Glomerular endothelial cell (primary cell): ENCODE measurements at places on chromosomes 1 and 21. TPM values are rescaled to one million over a fixed set of nuclear protein-coding genes. Genes with fewer than 3 reads are reported as not detected.

DNA sequence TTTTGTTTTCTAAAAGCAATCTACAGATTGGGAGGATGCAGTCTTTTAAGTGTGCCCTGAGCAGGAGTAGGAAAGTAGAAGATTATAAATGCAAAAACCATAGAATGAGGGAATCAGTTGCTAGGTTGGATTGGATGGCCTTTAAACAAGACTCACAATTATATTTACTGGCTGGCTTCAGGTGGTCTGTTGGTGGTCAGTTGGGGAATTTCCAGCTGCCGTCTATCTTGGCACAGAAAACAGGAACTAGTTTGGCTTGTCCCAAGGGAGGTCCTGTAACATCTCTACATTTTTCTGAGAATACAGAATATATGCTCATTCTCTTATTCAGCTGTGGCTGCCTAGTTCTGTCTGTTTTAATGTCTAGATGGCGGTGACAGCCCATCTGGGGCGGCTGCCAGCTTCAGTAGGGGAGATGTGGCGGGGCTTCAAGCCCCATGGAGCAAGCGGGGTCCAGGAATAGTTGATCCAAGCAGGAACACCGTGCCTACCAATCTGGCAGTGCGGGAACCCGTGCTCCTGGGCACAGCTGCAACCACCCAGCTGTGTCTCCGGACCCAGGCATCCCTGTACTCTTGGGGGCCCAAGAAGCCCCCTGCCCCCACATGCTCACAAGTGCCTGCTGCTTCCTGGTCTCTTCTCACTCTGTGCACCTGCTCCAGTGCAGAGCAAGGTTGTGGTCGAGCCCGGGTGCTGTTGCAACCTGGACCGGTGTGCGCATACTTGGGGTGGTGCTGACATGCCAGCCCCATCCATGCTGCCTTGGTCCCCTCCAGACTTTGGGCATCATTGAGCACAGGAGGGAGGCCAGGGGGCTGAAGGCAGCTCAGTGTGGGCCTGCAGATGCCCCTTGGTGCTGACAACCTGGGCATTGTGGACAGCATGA is 1182.6 kb downstream of the AMY1C start:
- DNase-seq = no peak

DNA sequence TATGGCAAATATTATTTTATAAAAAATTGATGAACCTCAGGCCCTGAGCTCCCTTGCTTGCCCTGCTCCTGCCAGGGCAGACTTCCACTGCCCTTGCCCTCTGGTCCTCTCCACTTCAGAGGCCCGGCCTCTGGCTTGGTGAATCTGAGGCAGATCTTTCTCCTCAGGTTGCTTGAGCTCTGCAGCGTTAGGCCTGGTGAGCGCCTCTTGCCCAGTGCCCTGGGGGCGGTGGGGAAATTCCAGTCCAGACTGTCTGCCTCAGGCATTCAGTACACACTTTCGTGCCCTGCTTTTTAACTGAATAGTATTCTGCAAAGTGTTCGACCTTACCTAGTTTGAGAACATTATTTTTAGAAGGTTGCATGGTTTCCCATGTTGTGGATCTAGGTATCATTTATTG is 98.2 kb downstream of the PCBP3 start:
- DNase-seq = no peak

DNA sequence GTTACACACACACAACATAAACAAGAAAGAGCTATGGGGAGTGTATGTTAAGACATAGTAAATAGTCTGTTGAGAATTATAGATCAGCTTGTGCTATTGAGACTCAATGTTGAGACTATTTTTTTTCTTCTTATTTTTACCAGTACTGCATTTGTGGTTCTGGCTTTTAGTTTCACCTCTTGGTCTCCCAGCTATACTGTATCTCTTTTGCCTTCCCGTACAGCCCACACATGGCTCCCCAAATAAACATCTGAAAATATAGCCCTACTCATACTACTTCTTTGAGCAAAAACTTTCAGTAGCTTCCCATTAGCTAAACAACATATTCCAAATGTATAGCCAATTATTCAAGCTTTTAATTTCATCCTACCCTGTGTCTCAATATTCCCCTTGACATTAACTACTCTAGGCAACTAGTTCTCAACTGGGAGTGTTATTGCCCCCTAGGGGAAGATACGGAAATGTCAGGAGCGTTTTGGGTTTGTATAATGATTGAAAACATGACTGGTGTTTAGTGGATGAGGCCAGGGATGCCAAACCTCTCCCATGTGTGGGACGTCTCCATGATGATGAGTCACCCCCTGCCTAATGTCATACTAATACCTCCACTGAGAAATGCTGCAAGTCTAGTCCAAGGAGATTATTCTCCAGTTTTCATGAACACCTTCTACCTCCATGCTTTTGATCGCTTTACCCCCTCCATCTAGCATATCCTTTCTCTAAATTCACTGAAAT is 6.8 kb downstream of the RPE65 start:
- peak; percentile 22 for DNase-seq

- DNase-seq = no peak
These were observed 44.9 kb downstream of the MAP3K21 start for GRCh38 chr1:233372218-233373120.

GRCh38 chr1:20261095-20261494 is 29.6 kb upstream of the VWA5B1 start:
- no peak for DNase-seq

- DNase-seq = no peak
These were observed 120.3 kb downstream of the TM2D1 start for GRCh38 chr1:61604684-61605083.

DNA sequence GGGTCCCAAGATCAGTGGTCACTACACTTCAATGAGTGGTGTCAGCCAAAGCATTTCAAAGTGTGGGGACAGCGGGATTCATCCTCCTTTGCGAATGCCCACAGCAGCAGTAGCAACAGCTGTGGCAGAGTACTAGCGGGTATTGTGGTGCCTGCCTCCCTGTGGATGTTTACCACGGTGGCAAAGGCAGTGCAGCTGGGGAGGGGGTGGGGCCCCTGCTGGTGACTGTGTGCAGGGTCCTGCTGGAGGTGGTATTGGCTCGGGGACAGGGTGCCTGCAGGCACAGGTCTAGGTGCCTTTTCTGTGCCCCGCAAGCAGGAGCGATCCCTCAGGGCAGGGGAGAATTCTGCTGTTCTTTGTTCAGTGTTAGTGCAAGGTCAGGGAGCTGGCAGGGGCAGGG is 415.7 kb downstream of the USP25 start:
- DNase-seq = no peak

GRCh38 chr1:173476197-173476664 is 904 bp upstream of the PRDX6 start:
- DNase-seq = no peak

DNA sequence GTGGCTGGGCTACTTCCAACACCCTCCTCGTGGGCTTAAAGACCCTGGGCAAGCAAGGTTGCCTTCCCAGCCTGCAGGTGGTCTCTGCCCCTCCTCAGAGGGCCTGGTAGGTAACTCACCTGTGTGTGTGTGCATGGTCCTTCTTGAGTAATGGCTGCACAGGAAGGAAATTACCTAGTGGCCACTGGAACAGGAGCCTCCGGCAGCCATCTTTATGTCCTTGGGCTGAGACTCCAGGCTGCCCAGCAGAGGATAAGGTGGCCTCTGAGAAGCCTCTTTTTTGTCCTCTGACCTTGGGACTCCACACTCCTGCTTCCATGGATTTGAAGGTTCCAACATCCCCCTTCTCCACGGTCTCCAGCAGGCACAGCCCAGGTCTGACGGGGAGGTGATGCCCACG is 20.0 kb downstream of the DRAXIN start:
- DNase-seq = no peak

GRCh38 chr1:170377896-170378634 is 153.9 kb upstream of the GORAB start:
- no peak for DNase-seq

GRCh38 chr21:31624961-31625491 is 34.5 kb upstream of the SOD1 start:
- DNase-seq = no peak

DNA sequence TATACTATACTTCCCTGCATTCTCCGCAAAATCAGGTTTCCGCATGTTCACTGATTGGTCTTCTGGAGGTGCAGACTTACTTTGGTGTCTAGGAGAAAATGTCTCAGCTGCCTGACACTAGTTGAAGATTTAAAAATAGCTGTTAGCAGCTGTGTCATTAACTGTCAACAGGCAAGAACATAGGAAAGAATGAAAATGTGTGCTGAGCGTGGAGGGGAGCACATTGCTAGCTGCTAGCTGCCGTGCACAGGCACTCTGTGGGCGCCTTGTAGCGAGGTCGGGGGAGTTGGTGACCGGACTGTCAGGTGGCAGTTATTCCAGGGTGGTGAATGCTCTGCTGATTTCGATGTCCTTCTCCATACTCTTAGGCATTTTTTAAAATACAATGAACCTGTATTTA is 5.2 kb downstream of the FAAH start:
- no peak for DNase-seq

DNA sequence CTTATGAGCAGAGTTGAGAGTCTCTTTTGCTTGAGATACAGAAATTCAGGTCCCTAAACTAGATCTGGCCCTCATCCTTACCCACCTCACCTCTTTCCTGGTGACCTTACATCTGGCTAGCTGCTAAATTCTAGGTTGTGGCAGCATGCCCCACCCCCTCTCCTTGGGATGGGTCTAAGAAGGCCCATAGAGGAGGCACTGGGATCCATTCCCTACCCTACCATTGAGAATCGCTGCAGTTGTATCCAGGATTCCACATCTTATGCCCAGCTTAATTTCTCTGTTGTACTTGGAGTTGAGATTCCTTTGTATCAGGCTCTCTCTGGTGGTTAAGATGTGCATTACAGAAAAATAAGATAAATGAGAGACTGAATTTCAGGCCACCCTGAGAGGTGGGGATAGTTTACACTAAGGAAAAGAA is 9.5 kb upstream of the TMEM39B start:
- DNase-seq = no peak

GRCh38 chr1:39759436-39759726 is 11.8 kb downstream of the OXCT2 start:
- no peak for DNase-seq

DNA sequence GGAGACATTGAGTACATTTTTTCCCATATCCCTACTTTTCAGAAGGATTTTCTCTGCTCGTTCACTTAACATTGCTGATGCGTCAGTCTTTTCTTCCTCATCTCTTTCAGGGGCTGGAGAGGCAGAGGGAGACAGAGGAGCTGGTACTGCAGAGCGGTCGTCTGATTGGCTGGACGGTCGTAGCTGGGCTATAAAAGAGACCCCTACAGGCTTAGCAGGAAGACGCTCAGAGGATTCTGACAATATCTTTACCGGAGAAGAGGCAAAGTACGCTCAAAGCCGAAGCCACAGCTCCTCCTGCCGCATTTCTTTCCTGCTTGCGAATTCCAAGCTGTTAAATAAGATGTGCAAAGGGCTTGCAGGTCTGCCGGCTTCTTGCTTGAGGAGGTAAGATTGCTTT is at the start of gene RGS4:
TSS of gene RGS4 (plus strand) at position 220 of the 400 bp plus-strand sequence. CDS start at position 344, 124 bp downstream.
- DNase-seq = peak; percentile 84

GRCh38 chr1:20382711-20383110 is 92.0 kb downstream of the VWA5B1 start:
- no peak for DNase-seq

DNA sequence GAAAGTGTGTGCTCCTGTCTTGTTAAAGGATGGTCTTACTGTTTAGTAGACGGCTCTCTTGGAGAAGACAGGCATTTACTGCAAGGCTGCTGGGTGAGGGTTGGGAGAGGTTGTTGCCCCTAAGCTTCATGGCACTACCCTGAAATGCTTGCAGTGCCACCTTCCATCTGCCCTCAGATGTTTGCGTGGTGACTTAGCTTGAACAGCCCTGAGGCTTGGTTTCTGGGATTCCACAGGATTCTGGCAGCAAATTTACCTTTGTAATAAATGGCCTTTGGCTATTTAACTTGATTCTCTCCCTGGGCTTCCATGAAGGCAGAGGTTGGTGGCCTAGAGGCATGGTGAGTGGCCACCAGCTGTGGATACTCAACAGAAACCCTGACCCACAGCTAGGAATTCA is 11.6 kb downstream of the MTARC1 start:
- no peak for DNase-seq

DNA sequence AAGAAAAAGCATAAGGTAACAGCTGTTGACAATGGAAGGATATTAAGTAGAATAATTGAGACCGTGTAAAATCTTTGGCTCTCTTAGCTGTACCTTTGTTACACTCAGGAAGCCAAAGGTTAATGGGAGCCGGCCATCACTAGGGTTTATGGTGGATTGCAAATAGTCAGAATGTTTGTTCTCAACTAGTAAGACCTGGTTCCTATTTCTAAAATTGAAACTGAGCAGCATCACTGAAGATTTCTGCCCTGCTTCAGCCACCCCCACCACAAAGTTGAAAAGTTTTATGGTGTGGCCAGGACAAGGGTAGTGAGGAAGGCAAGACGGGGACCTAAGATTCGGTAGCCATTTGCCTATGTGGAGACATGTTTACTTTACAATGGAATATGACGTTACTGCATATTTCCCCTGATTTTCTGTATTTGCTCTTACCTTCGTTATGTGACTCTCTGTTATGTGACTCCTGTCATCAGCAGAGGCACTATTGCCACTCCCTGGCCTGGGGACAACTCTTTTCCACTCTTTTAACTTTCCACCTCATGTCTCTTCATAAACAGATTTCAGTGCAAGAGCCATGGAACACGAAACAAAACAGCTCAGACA is 41.4 kb upstream of the KIF1B start:
- DNase-seq = no peak

GRCh38 chr1:5648410-5649165 is 343.6 kb downstream of the NPHP4 start:
- no peak for DNase-seq

GRCh38 chr1:70142075-70142474 is 63.3 kb downstream of the LRRC40 start:
- DNase-seq = no peak

- DNase-seq = no peak
These were observed 26.2 kb downstream of the GRHL3 start for GRCh38 chr1:24345334-24345733.

Gene ST6GALNAC5
- total RNA-seq = 0.29 TPM in 1 of 2 replicates, not detected in the other

Gene OR6K3
- total RNA-seq = not detected in 2 replicates

Gene BLACAT1
- total RNA-seq = not detected in 2 replicates

Gene AGBL4
- total RNA-seq = not detected in 2 replicates

Gene CXADR
- 10.7 and 12.4 TPM in 2 replicates for total RNA-seq

Gene LCE2D
- total RNA-seq = not detected in 2 replicates

Gene IGSF3
- total RNA-seq = 2.8 and 3.7 TPM in 2 replicates

Gene CENPL
- 5.3 and 5.4 TPM in 2 replicates for total RNA-seq
